Activated CD4-positive, alpha-beta T cell treated with anti-CD3 and anti-CD28 coated beads, Interleukin-2, amount 10 ng/mL, durations not matched to agents 24 days and 14 days (primary cell): ENCODE measurements at places on chromosomes 4 and X. TPM values are rescaled to one million over a fixed set of nuclear protein-coding genes. Genes with fewer than 3 reads are reported as not detected.

DNA sequence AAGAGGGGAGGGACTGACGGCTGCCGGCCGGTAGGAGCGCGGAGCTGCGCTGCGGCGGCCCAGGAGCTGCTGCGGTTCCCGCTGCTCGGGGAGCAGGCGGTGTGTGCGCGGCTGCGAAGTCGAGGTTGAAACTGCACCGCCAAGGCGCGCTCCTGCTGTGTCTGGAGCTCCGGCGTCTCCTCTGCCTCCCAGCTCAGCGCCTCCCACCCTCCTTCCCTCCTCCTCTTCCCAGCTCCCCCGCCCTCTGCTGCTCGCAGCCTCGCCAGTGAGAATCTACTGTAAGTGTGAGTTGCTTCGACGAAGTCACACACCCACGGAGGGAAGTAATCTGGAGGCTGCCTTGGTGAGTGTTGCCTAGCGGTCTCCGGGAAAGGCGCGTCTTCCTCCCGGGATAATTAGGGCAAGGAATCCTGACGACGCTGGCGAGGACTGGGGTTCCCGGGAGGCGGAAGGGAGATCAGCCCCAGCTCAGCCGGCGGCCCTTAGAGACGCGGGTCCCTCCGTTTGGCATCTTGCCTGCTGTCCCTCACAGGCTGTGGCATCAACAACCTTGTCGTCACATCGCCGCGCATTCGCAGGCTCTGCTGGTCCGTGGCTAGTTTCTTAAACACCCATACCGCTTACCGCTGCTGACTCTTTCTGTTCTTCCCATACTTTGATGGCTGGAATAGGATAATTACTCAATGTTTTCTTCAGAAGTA, at the start of gene EPHA5:
EPHA5 (minus strand) TSS at position 159 of the 701 bp plus-strand sequence. CDS start 747 bp downstream, outside the sequence.
- peak; percentile 63 for DNase-seq

- DNase-seq = no peak
These were observed 106.3 kb upstream of the TNIP3 start for GRCh38 chr4:121270389-121270788.

- no peak for DNase-seq
These were observed 51.2 kb upstream of the TADA2B start for GRCh38 chr4:6991771-6992557.

DNA sequence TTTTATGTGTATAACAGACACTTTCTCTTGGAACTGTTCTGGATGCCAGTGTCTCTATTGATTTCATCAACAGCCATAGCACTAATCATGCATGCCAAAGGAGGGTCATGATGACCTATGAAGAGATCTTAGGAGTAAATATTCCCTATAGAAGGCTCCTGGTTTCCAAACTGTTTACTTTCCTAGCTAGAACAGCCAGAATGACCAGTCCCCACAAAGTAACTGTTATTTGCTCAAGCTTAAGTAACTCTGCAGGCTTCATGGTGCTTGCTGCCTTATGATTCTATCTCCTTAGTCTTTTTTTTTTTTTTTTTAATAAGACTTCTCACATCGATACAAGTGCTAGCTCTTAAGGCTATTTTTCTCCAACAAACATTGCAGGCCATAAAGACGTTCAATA, 12.4 kb downstream of the S100G start:
- no peak for DNase-seq

- DNase-seq = peak; percentile 85
These were observed at the start of gene REPS2 for GRCh38 chrX:16946361-16946964. Gene REPS2, plus strand, starts transcription at chrX:16946658. Its CDS starts 204 bp downstream, at chrX:16946862.

- no peak for DNase-seq
These were observed 100.9 kb downstream of the SLC34A2 start for GRCh38 chr4:25756503-25756902.

- DNase-seq = no peak
These were observed 6.2 kb downstream of the MYL5 start for GRCh38 chr4:680551-680927.

The HUWE1 gene
- 461 and 485 TPM in 2 replicates for total RNA-seq

The FGFR3 gene
- total RNA-seq = 0.30 and 0.38 TPM in 2 replicates

The ENPEP gene
- 0.36 TPM in 1 of 2 replicates, not detected in the other for total RNA-seq

The CTAG1B gene
- not detected in 2 replicates for total RNA-seq

The MAGEA2 gene
- total RNA-seq = not detected in 2 replicates

The SLC6A14 gene
- not detected in 2 replicates for total RNA-seq

The FGFBP1 gene
- total RNA-seq = not detected in 2 replicates
